ENCODE measurements at places on chromosomes 1 and 21.
A peak's percentile ranks its signal among the peaks of the same experiment; 100 is the strongest.

GRCh38 chr1:48572646-48573258 lies 100.7 kb upstream of the SPATA6 start:
- peak; percentile 8 for DNase-seq

DNA sequence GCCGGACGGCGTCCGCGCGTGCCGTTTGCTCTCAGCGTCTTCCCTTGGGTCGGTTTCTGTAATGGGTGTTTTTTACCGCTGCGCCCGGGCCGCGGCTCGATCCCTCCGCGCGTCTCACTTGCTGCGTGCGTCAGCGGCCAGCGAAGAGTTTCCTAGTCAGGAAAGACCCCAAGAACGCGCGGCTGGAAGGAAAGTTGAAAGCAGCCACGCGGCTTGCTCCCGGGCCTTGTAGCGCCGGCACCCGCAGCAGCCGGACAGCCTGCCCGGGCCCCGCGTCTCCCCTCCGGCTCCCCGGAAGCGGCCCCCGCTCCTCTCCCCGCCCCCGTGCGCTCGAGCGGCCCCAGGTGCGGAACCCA lies 159.8 kb downstream of the RUNX1 start:
- DNase-seq = peak; percentile 77

DNA sequence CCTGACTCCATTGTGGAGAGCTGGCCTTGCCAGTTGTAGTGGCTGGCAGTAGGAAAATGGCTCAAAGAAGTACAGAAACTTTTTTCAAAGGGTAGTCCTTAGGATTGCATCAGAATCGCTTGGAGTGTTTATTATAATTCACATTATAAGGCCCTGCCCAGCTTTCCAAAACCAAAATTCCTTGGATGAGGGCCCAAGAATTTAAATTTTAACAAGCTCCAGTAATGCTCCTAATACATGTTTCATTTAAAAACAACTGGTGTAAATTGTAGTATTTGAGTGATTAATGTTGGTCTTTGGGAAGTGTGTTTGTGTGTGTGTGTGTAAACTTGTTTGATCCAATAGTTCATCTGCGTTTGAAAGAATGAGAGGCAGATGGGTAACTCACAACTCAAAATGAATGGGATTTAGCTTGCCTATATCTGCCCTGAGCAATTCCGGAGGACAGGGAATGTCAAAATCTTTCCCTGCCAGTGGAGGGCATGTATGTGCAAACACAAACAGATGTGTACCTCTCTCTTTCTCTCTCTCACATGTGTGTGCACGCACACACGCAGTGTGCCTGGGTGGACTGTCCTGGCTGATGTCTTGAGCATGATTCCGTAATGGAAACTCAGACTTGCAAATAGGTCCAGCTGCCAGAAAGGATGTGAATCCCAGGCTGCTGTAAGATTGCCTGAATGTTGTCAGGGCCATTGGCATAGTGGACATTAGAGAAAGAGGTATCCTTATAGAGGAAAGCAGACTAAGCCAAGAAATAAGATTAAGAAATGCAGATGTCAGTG lies 293.1 kb downstream of the LMX1A start:
- peak; percentile 19 for DNase-seq

DNA sequence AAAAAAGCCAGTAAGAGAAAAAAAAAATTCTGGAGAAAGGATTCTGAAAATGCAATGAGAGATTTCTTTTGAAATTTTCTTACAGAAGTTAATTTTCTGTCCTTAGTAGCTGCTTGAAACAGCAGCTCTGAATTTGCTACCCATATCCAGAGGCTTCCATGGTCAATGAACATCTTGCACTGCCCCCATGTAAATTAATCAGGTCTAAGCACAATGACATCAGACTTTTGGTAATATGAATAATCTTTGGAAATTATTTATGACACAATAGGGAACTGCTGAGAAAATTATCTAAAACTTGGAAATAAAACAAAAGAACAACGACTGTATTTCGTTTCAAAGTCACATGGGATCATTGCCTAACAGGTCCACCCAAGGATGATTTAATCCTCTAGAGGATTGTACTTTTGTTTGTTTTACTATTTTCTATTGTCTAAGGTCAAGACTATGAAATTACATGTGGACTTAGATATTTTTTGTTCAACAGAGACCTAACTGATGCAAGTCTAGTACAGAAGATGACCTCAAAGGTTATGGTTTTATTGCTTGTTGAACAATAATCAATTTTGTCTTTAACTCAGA lies 312.1 kb downstream of the BACH1 start:
- DNase-seq = peak; percentile 8

DNA sequence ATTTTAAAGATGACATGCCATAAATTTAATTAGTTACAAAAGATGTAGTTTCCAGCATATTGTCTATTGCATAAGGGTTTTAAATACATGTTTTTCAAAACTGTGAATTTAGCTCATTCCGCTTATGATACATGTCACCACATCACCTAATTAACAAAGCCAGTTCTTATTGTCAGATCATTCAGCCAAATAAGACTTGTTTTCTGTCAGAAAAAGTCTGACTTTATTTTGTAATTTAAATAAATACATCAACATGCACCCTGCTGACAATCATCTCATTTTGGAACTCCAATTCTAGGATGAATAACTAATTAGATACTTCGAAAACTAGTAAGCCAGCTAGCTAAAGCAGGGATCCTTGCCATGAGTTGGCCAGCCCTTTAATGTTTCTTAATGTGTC lies 110.9 kb upstream of the APP start:
- no peak for DNase-seq

DNA sequence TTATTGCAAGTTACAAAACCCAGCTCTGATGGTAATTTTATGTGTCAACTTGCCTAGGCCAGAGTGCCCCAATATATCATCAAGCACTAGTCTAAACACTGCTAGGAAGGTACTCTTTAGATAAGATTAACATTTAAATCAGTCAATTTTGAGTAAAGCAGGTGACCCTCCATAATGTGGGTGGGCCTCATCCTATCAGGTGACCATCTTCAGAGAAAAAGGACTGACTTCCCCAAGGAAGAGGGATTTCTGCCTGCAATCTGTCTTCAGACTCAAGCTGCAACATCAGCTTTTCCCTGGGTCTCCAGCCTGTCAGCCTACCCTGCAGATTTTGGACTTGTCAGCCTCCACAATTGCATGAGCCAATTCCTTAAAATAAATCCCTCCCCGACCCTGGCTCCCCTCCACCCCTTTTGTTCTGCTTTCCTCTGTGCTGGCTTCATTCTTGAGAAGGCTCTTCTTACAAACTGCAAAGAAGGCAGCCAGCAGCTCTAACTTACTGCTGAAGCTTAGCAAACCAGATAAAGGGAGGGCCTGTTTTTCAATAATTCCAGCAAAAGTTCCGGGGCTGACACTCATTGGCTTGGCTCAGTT lies 56.4 kb upstream of the RUNX3 start:
- no peak for DNase-seq

GRCh38 chr1:79040424-79041082 lies 34.0 kb upstream of the ADGRL4 start:
- DNase-seq = no peak

DNA sequence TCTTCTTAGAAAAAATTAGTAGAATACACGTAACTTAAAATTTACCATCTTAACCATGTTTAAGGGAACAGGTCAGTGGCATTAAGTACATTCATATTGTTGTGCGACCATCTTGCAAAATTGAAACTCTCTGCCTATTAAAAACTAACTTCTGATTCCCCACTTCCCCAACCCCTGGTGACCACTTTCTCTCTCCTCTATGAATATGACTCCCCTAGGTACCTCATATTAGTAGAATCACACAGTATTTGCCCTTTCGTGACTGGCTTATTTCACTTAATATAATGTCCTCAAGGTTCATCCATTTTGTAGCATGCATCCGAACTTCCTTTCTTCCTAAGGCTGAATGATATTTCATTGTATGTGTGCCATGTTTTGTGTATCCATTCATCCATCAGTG lies 15.1 kb upstream of the TARBP1 start:
- DNase-seq = no peak

DNA sequence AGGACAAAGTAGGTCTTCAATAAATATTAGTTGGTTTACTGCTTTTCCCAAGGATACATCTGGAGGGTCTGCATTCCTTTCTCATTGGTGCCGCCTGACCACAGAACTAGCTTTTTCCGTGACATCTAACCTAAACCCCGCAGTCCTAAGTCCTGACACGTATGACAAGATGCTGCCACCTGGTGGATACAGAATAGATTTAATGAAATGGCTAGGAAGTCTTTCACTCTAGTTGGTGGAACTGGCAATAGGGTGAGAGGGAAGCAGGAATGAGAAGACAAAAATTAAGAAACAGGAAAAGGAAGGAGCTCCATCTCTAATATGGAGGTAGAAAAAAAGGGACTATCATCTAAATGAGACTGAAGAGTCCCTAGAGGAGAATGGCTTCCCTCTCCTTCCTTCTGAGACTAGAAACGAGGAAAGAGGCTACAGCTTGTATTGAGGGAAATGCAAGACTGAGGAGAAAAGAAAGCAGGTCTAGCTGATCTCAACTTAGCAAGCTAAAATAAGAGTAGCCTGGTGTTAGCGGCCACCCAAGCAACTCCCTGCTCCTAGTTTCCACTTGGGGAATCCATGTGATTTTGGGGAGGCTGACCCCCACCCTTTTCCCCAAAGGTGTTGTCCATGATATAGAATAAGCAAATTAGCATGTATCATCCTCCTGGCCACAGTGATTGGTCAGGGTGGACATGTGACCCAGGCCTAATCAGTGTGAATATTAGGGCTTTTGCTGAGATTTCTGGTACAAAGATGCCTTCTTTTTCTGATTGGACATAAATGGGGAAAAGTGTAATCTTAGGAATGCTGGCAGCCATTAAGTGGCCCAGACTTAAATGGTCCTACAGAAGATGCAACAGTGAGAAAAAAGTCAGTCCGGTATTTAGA lies 5.9 kb downstream of the RFX5 start:
- DNase-seq = peak; percentile 88

DNA sequence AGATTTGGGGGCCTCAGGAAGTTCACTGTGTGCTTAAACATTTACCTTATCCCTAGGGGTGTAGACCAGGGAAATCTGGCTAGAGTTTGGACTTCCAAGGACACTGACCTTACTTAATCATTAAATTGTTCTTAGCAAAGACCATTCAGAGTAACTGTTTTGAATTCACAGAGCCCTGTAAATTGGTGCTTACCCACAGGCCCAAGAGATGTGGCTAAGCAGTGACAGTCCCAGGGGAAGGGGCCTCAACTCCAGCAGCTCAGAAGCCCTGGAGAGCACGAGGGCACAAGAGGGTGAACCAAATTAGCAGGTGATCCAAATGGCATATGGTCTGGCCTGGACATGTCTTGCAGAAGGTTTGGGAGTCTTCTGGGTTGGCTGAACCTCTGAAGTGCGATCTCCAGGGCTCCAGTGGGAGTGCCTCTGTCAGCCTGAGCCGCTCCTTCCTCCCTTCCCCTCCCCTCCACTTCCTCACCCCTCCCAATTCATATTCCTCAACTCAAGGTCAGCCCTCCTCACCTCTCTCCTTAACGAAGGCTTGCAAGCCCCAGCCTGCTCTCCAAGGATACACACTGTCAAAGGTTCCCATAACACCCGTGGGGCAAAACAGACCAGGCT lies 4.3 kb downstream of the PAQR7 start:
- DNase-seq = no peak

- DNase-seq = no peak
Observed at GRCh38 chr1:155079210-155079486, 511 bp downstream of the EFNA3 start.

GRCh38 chr1:211832661-211833060 lies 2.1 kb upstream of the LPGAT1 start:
- no peak for DNase-seq

DNA sequence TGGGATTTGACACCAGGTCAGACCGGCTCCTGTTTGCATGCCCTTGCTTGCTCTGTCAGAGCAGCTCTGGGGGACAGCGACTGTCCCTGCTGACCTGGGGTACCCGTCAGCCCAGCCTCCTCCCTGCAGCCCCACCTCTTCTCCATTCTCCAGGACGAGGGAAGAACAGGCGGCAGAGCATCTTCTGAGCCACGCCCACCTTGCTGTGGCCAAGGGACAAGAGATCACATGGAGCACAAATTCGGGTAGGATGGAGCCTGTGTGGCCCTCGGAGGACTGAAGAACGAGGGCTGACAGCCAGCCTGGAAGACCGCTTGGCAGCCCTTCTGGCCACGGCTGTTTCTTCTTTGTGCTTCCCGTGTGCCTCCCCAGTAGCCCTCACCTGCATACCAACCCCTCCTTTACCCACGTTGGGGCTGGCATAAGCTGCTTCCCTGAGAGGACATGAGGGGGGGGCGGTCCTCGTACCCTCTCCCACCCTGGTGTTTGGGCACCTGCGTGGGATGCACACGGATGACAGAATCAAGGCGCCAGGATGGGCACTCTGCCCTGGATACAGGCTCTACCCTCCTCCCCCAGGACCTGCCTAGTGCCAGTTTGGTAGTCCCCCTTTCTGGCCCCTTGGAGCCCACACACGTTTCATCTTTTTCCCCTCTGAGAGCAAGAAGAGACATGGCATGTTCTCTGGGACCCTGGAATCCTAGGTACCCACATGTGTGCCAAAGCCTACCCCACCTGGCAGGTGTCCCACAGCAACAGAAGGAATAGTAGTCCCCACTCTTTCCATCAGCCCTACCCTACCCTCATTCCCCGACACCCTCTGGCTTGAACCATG lies 26.9 kb downstream of the CDK18 start:
- no peak for DNase-seq

DNA sequence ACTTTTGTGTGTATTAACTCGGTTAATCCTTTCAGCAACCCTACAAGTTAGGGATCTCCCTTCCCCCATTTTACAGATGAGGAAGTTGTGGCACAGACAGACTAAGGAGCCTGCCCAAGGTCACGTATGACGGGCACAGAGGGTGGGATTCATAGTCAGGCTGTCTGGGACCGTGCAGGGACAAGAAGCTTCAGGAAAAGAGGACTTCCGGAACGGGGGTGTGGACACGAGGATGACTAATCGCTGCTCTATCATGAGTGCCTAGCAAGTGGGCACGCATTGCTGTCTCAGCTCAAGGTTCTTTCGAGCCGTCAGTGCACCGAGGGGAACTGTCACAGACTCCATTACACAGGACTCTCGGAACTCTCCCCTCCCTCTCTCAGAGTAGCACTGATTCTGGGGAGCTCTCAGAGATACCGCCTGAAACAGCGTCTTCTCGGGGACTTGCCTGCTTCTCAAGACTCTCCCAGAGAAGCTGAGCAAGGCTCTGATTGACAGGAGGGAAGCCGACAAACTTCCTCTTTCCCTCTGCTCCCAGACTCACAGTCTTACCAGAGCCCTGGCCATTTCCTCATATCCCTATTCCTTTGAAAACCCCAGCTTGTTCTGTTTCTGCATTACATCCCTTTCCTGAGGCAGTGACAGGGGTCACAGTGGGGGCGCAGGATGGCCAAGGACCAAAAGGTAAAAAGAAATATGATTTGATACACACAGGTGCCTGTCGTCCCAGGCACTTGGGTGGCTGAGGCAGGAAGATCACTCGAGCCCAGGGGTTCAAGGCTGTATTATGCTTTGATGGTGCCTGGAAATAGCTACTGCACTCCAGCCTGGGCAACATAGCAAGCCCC lies 14.4 kb downstream of the FHAD1 start:
- peak; percentile 19 for DNase-seq
